ENCODE measurements at places on chromosomes 7 and 10. TPM values are rescaled to one million over a fixed set of nuclear protein-coding genes. Genes with fewer than 3 reads are reported as not detected.

DNA sequence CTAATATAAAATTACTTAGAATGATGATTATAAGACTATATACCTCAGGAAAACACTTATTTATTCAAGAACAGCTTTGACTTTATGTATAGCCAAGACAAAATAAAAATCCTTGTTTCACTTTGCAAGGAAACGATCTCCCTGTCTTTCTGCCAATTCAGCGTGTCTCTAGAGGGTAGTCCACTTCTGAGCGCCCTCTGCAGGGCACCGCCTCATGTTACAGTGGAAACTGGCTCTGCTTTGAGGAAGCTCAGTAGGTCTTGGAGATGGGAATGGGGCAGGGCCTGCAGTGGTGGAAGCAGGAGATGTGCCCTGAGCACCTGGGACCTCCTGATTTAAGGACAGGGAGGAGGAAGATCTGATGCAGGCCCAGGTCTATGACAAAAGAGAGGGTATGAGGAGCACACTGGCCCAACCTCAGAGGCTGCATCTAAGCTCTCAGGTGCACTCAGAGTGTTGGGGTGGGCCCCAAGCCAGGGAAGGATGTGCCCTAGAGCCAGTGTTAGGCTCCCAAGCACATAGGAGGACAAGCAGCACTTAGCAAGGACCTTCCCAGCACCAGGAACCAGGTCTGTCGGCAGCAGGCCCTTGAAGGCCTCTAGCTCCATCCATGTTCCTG, 481.0 kb downstream of the TNS3 start:
- no peak overlapping the region for H3K27ac ChIP-seq
- no peak overlapping the region for H3K4me3 ChIP-seq
- DNase-seq = no peak
- no peaks in the 10 kb centered on the region for H3K27me3 ChIP-seq
- H3K4me1 ChIP-seq = no peaks in the 10 kb centered on the region

Gene NUTM2D
- 4.9 TPM for total RNA-seq

- DNase-seq = no peak
- no peaks in the 10 kb centered on the region for H3K27me3 ChIP-seq
- no peaks in the 10 kb centered on the region for H3K36me3 ChIP-seq
- no peak overlapping the region for H3K4me3 ChIP-seq
These were observed 50.9 kb upstream of the LOXL4 start for GRCh38 chr10:98318861-98319260.

- no peak overlapping the region for H3K27ac ChIP-seq
- H3K4me3 ChIP-seq = no peak overlapping the region
- H3K27me3 ChIP-seq = no peaks in the 10 kb centered on the region
- peaks cover 12% of the 10 kb centered on the region for H3K4me1 ChIP-seq
- DNase-seq = no peak
- H3K36me3 ChIP-seq = no peaks in the 10 kb centered on the region
These were observed 267.5 kb downstream of the GATA3 start for GRCh38 chr10:8321990-8322389.

Gene CPVL
- 1.3 TPM for total RNA-seq

DNA sequence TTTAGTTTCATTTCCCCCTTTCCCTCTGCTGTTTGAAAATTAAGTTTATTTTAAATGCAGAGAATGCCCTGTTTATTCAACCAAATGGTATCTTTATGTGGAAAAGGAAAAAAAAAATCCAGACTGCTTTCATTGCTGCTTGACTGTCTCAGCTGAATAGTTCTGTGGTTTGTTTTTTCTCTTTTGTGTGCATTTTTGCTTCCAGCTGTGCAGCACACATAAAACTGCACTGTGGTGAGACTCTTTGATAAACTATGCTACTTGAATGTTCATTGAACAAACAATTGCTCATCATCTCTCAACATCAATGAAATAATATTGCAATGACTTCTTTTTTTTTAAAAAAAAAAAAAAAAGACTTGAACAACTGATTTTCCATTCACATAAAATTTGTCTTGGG, 78.6 kb upstream of the GLI3 start:
- no peaks in the 10 kb centered on the region for H3K4me1 ChIP-seq
- H3K27ac ChIP-seq = no peak overlapping the region
- H3K4me3 ChIP-seq = no peak overlapping the region
- H3K27me3 ChIP-seq = no peaks in the 10 kb centered on the region
- no peak for DNase-seq

GRCh38 chr7:27199849-27200760, at the start of gene HOXA13:
Gene HOXA13 (minus strand): TSS chr7:27200091. CDS start chr7:27200077, 14 bp downstream.
- no peaks in the 10 kb centered on the region for H3K36me3 ChIP-seq
- H3K4me1 ChIP-seq = peaks cover 36% of the 10 kb centered on the region
- DNase-seq = no peak
- H3K27me3 ChIP-seq = peaks cover 74% of the 10 kb centered on the region

Gene TMEM213
- total RNA-seq = not detected

Gene SPDYE2
- 0.28 TPM for total RNA-seq

- no peaks in the 10 kb centered on the region for H3K4me1 ChIP-seq
- no peaks in the 10 kb centered on the region for H3K27me3 ChIP-seq
- H3K36me3 ChIP-seq = no peaks in the 10 kb centered on the region
These were observed 234.3 kb downstream of the SH2D4B start for GRCh38 chr10:80771902-80772555.

- H3K36me3 ChIP-seq = no peaks in the 10 kb centered on the region
- no peak overlapping the region for H3K4me3 ChIP-seq
- H3K27ac ChIP-seq = no peak overlapping the region
- no peak for DNase-seq
- H3K27me3 ChIP-seq = no peaks in the 10 kb centered on the region
- no peaks in the 10 kb centered on the region for H3K4me1 ChIP-seq
These were observed 59.5 kb downstream of the ACADSB start for GRCh38 chr10:123068087-123068853.

- H3K4me3 ChIP-seq = no peak overlapping the region
- no peaks in the 10 kb centered on the region for H3K27me3 ChIP-seq
- DNase-seq = no peak
- H3K4me1 ChIP-seq = no peaks in the 10 kb centered on the region
- H3K27ac ChIP-seq = no peak overlapping the region
These were observed 121.0 kb downstream of the AKR1D1 start for GRCh38 chr7:138196971-138197896.

DNA sequence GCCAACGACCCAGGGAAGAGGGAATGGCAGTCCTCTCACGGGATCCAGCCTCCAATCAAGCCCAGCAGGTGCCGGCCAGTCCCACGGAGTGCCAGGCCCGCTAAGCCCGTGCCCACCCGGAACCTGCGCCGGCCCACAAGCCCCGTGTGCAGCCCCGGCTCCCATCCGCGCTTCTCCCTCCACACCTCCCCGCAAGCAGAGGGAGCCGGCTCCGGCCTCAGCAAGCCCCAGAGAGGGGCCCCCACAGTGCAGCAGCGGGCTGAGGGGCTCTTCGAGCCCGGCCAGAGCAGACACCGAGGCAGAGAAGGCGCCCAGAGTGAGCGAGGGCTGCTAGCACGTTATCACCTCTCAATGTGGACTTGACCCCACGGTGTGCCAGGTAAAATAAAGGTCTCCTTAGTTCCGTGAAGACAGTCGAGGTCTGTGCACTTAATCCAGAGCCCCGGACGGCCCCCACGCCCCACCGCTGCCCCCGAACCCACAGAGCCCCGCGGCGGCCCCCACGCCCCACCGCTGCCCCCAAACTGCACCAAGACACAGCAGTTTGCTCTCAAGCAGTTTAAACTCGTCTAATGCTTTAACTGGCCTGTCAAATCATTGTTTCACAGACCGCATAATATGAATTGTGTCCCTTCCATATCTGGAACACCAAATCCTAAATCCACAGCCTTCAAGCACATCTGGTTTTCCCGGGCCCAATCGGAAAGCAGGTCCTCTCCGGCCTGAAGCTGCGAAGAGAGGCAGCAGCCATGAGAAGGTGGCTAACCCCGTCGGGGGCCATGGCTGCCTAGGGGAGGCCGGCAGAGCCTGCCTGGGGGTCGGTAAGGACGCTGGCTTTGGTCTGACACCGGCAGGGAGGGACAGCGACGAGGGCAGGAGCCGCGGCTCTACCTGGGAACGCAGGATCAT, 307.8 kb downstream of the PTPRN2 start:
- no peak overlapping the region for H3K4me3 ChIP-seq
- H3K4me1 ChIP-seq = no peaks in the 10 kb centered on the region
- H3K27me3 ChIP-seq = no peaks in the 10 kb centered on the region
- no peak for DNase-seq
- no peak overlapping the region for H3K27ac ChIP-seq

GRCh38 chr7:367351-367901, 77.5 kb downstream of the FOXL3 start:
- H3K4me3 ChIP-seq = no peak overlapping the region
- peaks cover 47% of the 10 kb centered on the region for H3K4me1 ChIP-seq
- no peak overlapping the region for H3K27ac ChIP-seq
- no peaks in the 10 kb centered on the region for H3K27me3 ChIP-seq
- no peak for DNase-seq

DNA sequence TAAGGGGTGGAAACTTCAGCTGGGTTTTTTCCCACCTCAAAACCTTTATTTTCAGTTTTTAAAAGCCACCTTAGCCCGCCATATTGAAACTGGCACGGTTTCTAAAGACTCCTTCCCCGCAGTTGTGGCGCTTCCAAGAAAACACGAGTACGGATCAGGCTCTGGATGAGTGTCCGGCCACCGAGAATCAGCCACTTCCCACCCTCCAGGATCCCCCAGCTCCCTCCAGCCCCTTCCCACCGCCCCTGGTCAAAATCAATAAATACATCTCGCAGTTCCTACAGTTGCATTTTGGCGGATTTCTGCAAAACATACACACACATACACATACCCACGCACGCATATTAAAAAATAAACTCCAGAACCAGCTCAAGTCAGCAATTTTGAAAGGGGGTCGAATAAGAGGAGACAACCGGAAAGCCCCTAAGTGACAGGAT, 1.1 kb downstream of the SFMBT2 start:
- no peaks in the 10 kb centered on the region for H3K36me3 ChIP-seq
- peaks cover 42% of the 10 kb centered on the region for H3K4me1 ChIP-seq
- H3K27me3 ChIP-seq = no peaks in the 10 kb centered on the region

Gene FAM25G
- not detected for total RNA-seq

- H3K27ac ChIP-seq = no peak overlapping the region
- no peaks in the 10 kb centered on the region for H3K27me3 ChIP-seq
- no peaks in the 10 kb centered on the region for H3K4me1 ChIP-seq
- no peak overlapping the region for H3K4me3 ChIP-seq
- no peak for DNase-seq
These were observed 52.5 kb downstream of the LYZL2 start for GRCh38 chr10:30577048-30577447.

Measured in CD4-positive, alpha-beta memory T cell (primary cell).